Stimulated activated CD8-positive, alpha-beta memory T cell treated with anti-CD3 and anti-CD28 coated beads, Interleukin-4, amount 100 ng/mL, for 4 hours (primary cell): ENCODE measurements at places on chromosomes 16 and 17.

DNA sequence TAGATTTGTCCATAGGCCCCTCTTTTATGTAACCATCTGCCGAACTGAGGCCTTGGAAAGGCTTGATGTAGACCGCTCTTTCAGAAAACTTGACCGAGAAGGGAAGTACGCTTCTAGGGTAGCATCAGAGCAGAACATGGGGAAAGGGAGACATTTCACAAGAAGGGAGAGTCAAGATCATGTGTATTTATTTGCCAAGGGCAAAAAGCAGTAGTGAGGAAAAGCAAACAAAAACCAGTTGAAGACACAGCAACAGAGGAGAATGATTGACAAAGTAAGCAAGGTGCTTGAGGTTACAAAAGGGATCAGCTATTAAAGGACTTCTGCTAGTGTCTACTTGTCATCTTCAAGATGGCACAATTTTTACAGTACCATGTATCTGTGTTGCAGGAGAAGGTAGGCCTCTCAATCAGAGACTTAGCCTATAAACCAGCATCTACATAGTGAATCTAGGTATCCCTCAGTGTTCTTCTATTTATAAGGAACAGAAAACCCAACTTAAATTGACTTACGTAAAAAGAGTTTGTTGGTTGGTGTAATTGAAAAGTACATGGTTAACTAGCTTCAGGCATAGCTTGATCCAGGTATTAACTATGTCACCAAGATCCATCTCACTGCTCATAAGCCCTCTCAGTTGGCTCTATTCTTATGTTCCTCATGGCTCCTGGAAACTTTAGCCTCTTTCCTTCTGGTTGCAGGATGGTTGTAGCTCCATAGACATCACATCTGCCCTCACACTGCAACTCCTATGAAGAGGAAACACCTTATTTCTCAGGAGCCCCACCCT lies 288.4 kb downstream of the IRX3 start:
- no peak for DNase-seq

DNA sequence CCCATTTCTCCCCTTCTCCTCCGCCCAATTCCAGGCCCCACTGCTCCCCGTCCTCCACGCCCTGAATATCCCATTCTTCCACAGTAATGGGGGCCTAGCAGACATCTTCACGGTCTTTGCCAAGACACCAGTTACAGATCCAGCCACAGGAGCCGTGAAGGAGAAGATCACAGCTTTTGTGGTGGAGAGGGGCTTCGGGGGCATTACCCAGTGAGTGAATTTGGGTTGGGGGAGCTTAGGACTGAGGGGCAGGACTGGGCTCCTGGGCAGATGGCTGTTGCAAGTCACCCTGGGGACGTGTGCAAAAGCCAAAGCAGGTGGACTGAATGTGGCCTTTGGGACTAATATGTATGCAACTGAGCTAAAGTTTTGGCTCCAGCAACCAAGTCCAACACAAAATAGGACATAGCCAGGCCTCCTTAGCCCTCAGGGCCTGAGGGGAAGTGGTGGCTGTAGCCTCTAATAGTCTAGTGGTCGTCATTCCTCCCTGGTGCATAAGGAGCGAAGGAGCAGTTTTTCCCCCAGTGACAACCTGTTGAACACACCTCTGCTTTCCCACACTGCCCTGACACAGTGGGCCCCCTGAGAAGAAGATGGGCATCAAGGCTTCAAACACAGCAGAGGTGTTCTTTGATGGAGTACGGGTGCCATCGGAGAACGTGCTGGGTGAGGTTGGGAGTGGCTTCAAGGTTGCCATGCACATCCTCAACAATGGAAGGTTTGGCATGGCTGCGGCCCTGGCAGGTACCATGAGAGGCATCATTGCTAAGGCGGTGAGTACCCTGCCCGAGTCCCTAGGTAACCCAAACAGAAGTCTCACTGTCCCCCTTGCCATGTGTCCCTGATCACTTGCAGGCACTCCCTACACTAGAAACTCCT lies 2.6 kb downstream of the ACADVL start:
- DNase-seq: no peak

DNA sequence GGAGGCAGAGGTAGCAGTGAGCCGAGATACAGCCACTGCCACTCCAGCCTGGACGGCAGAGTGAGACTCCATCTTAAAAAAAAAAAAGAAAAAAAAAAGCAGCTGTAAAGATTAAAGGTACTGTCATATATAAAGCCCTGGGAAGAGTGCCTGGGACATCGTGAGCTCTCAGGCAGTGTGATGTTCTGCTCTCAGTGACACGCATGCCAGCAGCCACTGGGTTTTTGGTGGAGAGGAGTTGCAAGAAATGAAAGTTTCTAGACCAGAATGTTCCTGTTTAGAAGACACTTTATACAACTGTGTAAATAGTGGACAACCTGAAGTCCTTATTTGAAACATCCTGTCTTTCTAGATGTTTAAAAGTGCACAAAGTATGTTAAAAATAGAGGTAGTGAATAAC lies 213.2 kb downstream of the IRF8 start:
- no peak for DNase-seq

- DNase-seq: no peak
Measured at GRCh38 chr17:66459811-66460270, 157.4 kb downstream of the PRKCA start.

DNA sequence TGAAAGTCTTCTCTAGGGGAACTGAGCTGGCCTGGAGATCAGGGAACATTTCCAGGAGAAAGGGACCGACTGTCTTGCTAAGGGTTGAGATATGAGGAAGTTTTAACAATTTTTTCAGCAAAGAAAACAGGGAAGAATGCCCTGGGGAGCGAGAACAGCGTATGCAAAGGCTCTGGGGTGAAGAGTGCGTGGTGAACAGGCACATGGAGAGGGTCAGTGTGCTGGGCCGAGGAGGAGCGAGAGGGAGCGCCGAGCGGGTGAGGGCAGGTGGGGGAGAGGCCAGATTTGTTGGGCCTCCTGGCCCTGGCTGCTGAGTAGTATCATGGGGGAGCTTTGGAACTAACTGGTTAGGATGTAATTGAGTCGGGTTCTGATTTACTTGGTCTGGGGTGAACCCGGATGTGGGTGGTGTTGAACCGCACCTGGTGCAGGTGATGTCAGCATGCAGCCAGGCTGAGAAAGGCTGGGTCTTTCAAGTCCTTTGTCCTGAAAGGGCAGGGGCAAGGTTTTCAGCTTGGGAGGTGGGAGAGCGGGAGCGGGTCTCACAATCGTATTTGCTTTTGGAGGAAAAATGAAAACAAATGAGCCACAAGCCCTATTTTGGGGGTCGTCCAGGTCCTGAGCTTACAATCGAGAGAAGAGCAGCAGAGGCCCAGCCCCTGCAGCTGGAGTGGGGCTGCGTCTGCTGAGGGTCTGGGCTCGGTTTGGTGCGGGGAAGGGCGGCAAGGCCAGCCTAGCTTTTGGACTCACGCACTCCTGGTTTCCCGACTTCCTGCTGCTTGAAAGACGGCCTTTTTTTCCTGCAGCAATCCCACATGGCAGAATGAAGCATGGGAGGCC lies 11.1 kb upstream of the WFDC1 start:
- DNase-seq: no peak

- no peak for DNase-seq
Measured at GRCh38 chr17:76134911-76135809, 5.9 kb downstream of the FOXJ1 start.
